ENCODE measurements at places on chromosomes 2 and 18.

- no peak for DNase-seq
These were observed 42.2 kb downstream of the EMX1 start for GRCh38 chr2:72959554-72959953.

DNA sequence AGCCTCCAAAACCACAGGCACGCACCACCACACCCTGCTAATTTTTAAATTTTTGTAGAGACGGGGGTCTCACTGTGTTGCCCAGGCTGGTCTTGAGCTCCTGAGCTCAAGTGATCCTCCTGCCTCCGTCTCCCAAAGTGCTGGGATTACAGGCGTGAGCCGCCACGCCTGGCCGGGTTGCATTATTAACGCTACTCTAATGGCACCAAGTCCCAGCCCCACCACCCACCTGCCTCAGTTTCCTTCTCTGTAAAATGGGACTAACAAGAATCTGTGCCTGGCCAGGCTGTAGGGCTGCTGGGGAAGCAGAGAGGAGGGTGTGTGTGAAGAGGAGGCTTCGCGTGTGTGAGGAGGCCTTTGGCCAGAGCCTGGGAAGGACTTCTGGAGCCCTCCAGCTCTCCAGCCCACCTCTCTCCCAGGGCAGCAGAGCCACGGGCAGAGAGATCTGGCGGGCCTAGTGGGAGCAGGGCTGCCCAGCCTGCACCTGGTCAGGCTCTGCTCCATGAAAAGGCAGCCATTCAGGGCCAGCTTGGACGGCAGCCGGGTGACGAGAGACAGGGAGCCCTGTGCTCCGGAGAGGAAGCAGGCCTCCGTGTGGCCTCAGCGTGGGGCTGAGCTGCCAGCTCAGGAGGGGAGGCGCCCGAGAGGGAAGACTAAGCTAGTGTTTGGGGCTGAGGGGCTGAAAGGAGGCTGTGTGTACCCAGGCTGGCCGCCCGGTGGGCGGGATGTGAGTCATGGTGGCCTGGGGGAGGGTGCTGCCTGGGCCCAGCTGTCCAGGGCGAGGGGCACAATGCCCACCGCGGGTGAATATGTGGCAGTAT lies 7.4 kb upstream of the B3GNT7 start:
- DNase-seq = no peak

GRCh38 chr2:169131587-169132512 lies 62.5 kb downstream of the DHRS9 start:
- no peak for DNase-seq

DNA sequence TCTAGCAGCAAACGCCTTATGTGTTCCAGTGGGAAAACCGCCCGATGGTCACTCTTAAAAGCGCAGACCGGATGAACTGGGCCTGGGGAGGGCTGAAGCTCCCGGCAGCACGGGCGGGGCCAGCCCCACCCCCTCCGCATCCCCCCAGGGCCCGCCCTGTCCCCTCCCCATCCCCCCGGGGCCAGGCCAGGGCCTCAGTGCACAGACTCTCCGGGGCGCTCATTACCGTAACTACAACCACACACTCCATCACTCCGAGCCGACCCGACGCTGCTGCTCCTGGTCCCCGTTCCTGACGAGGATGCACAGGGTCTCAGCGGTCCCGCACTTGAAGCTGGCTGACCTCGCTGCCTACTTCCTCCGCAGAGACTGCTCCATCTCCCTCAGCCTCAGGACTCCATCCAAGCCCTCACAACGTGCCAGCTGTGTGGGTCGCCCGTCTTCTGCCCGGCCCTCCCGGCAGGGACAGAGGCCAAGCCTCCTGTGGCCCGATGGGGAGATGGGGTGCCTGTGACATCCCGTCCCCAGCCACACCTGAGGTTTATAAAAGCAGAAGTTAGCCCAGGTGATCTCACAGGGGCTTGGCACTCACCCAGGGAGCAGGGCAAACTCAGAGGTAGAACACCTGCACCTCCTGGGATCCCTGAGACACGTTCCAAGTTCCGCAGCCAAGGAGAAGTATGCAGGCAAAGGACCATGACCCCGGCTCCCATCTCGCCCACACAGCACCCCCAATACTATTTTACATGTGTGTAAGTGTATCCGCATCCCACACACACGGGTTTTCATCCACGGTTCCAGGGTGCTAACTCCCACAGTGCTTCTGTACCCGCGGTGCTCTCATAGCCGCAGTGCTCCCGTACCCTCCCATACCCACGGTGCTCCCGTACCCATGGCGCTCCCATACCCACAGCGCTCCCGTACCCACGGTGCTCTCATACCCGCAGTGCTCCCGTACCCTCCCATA lies 36.0 kb downstream of the SLC66A2 start:
- no peak for DNase-seq

GRCh38 chr2:144456680-144457079 lies 63.2 kb downstream of the ZEB2 start:
- no peak for DNase-seq

GRCh38 chr18:55672574-55673361 lies 84.8 kb upstream of the TCF4 start:
- DNase-seq = no peak

GRCh38 chr18:42100911-42101310 lies 145.9 kb downstream of the PIK3C3 start:
- no peak for DNase-seq

DNA sequence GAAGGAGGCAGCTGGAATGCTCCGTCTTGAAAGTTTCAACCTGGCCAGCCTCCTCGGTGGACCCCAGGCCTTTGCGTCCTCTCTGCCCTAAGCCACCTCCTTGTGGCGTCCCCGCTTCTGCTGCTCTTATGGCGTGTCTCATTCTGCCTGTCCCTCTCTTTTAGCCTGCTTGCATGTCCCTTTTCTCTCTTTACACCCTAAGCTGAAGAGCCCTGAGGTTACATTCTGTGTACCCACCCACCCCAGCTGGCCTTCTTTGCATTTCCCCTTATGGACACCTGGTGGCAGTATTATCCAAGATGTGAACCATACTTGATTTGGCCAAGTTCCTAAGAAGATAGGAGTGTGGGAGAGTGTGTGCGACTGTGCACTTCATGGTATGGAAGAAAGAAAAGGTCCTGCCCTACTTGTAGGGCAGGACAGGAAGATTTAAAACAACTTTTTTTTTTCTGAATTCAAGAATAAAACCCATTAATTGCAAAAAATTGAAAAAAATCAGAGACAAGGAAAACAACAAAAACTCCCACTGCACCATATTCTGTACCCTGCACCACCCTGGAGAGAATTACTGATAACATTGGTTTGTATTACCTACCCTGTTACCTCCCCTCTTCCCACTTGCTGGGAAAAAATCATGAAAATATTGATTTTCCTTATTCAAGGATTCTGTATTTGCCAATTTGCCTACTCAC lies 77.4 kb downstream of the DYSF start:
- no peak for DNase-seq

GRCh38 chr2:1039549-1039948 lies 88.9 kb downstream of the SNTG2 start:
- DNase-seq = no peak

DNA sequence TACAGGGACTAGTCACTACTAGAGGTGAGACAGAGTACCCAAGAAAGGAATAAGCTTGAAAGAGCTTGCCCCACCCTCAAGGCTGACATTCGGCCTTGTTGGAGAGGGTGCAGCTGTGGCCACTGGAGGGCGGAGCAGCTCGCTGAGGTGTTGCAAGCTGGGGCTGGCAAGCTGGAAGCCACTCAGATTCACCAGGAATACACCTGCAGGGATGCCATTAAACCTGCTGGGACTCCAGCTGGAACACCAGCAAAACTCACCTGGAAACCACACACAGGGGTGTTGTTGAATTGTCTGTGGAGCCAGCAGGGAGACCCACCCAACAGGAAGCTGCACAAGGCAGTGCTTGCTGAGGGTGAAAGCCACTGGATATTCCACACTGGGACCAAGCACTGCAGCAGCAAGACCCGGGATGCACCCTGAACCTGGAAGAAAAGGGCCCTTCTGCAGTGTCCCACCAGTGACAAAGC lies 26.1 kb downstream of the KCTD18 start:
- DNase-seq = no peak

DNA sequence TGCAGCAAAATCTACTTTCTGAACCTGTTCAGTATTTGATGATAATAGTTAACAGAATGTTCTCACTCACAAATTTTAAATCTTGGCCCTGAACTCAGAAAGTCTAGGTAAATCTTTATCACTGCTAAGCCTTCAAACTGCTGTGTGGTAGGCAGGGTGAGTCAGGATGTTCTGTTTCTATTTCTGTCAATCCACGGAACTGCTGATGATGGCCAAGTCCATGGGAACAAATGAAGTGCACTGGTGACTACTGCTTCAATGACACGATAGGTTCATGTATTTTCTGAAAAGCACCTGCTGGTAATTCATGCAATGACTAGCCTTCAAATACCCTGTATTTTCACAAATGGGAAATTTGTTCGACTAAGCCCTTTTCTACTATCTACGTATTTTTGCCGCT lies 14.2 kb downstream of the NIFK start:
- no peak for DNase-seq

GRCh38 chr2:207073412-207073800 lies 92.3 kb downstream of the KLF7 start:
- DNase-seq = no peak

GRCh38 chr2:45938649-45939511 lies 287.4 kb downstream of the PRKCE start:
- peak; percentile 56 for DNase-seq

- no peak for DNase-seq
These were observed 16.8 kb upstream of the ALPI start for GRCh38 chr2:232438951-232439757.

DNA sequence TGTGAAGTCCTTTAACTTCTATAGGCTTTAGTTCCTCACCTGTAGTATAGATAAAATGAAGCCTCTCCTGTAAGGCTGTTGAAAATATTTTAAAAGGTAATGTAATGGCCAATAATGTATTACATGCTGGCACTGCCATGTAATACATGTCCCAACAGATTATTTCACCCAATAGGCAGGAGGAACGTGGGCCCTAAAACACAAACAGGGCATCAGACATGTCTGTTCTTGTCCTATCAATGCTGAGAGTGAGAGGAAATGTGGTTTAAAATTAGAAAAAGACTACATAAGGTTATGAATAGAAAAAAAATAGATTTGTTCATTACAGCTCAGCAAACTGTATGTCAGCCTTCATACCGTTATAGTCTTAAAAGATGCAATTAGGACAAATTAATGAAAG lies 492.7 kb upstream of the DDX18 start:
- DNase-seq = no peak

GRCh38 chr2:166765141-166765540 lies 123.1 kb upstream of the XIRP2 start:
- no peak for DNase-seq

- no peak for DNase-seq
These were observed 980 bp upstream of the PDE6D start for GRCh38 chr2:231781798-231782726.

- DNase-seq = no peak
These were observed 97.6 kb upstream of the RAB6C start for GRCh38 chr2:129881786-129882396.

DNA sequence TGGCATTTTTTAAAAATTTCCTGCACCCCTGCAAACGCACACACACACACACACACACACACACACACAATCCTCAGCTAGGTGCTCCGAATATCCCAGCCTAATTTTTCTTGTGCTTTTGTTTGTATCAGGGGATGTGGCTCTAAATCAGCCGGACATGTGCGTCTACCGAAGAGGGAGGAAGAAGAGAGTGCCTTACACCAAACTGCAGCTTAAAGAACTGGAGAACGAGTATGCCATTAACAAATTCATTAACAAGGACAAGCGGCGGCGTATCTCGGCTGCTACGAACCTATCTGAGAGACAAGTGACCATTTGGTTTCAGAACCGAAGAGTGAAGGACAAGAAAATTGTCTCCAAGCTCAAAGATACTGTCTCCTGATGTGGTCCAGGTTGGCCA lies 1.8 kb downstream of the HOXD13 start:
- no peak for DNase-seq

DNA sequence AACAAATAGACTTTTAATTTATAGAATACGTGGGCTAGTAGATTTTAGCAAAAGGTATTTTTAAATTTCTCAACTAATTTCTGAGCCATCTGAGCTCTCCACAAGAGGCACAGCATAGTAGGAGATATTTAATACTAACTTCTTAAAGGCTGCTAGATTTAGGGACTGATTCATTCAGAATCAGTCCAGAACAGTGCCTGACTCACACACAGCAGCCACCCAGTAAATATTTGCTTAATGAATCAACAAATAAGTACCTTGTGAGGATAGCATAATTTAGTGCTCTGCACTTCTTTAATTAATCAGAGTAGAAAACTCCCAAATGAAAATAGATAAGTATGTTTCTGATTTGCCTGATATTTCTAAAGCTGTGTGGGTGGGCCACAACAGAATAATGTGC lies 35.6 kb upstream of the SYT4 start:
- DNase-seq = no peak

- no peak for DNase-seq
These were observed 1404.9 kb upstream of the SLC39A10 start for GRCh38 chr2:194252127-194252526.

DNA sequence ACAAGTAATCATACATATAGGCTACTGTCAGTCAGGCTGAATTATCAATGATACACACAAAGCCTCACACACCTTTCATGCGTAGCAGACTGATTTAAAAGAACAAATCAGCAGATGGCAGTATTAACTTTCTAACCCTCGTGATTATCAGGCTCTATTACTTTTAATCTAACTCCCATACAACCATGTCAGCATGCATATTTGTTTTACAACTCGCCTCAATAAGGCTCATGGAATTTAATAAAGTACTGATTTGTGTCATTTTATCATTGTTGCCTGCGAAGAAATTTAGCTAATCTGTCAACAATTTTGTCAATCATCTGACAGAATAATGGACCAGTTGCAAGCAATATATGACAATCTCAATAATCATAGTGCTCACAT lies 82.8 kb downstream of the SLC25A12 start:
- no peak for DNase-seq

DNA sequence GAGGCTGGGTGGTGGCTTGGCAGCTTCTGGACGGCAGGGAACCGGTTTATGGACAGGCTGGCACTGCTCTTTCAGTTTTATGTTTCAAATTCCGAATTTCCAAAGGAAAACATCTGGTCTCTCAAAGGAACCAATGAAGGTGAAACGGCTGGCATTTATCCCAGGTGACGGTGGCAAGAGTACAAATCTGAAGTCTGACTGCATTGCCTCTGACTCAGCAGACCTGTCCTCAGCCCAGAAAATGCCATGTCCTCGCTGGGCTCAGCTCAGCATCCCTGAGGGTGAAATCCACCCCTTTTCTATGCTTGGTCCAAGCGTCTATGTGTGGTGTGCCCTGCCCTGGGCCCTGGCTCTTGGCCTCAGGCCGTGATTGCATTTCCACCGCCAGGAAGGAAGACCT lies 38.1 kb downstream of the NAPG start:
- no peak for DNase-seq

- no peak for DNase-seq
These were observed 55.9 kb downstream of the GRB14 start for GRCh38 chr2:164565359-164565758.

DNA sequence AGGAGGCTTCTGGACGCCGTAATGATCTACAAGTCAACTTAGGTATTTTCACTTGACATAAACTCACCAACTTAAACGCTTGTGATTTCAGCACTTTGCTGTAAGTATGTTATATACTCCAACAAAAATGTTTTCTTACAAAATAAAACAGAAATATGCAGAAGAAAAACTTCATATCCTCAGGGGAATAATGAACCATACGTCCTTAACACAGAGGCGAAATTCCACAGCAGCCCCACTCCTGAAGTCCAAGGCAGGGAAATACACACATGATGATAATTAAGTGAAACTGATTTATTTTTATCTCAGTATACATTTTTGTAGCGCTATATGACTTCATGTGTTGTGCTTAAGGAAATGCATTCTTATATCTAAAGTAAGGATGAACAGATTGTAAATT lies 335.4 kb upstream of the VWC2L start:
- DNase-seq = no peak
